Posterior vena cava (tissue), 2 donors: ENCODE measurements at places on chromosomes 12 and 14. TPM values are rescaled to one million over a fixed set of nuclear protein-coding genes. Genes with fewer than 3 reads are reported as not detected.

The MUCL1 gene
- total RNA-seq: not detected

The CCDC184 gene
- total RNA-seq: 0.74 TPM

The FBXO33 gene
- total RNA-seq: 8.9 TPM

The IFT81 gene
- total RNA-seq: 15.0 TPM

The TAS2R20 gene
- total RNA-seq: 4.3 TPM

The TRPV4 gene
- 2.0 TPM for total RNA-seq

The KRT74 gene
- not detected for total RNA-seq

The KCNJ8 gene
- total RNA-seq: 32.0 TPM

The GRIN2B gene
- 0.05 TPM for total RNA-seq

GRCh38 chr14:51917193-51917592 is 56.8 kb downstream of the GNG2 start:
- DNase-seq: no peak

DNA sequence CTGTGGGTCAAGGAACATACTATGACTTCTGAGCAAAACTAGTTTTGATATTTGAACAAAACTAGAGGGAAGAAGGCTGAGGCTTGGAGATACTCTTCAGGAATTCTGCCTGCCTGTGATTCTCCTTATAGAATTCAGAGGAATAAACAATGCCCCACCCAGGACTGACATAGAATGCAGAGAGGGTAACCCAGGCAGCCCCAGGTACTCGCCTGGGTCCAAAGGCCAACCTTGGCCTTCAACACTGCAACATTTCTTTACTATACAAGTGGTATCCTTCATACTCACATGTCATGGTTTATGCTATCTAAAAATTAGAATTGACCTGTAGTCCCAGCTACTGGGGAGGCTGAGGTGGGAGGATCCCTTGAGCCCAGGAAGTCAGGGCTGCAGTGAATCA is 217.0 kb upstream of the FOXN3 start:
- DNase-seq: no peak

DNA sequence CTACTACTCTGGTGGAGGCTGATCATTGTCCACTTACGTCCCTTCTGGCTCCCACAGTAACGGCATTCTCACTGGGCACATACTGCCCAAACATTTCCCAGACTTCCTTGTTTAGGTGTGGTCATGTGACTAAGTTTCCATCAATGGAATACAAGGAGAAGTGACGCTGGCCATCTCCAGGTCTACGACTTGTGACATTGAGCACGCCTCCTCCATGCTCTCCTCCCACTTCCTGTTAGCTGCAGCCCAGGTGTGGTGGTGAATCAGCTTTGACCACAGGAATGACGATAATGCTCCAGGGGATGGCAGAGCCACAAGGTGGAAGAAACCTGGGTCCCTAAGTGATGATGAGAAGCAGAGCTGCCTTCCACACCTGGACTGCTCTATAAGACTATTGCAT is 6.0 kb upstream of the SLC24A4 start:
- DNase-seq: peak; percentile 34

GRCh38 chr12:130126023-130126432 is 36.2 kb upstream of the FZD10 start:
- DNase-seq: peak; percentile 85

- no peak for DNase-seq
Observed at GRCh38 chr14:61346221-61346620, 24.8 kb downstream of the PRKCH start.

DNA sequence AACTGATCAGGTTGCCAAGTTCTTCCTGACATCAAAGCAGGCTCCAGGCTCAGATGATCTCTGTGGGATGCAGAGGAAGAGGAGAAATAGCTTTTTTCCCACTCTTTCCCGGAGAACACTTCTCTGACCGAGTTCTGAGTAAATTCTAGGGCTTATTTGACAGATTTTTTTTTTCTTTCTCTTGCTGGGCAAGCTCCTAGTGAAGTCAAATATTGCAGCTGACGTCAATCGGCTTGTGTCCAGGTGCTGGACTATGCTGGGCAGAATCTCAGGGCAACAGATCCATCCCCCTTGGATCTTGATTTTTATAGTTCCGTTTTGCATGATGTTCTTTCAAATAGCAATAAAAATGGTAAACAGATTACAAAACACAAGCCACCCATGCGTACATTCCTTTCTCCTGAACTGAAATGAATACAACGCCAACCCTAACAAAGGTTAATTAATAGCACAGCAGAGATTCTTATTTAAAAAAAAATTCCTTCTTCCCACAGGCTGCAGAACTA is 182.2 kb downstream of the NOVA1 start:
- no peak for DNase-seq

DNA sequence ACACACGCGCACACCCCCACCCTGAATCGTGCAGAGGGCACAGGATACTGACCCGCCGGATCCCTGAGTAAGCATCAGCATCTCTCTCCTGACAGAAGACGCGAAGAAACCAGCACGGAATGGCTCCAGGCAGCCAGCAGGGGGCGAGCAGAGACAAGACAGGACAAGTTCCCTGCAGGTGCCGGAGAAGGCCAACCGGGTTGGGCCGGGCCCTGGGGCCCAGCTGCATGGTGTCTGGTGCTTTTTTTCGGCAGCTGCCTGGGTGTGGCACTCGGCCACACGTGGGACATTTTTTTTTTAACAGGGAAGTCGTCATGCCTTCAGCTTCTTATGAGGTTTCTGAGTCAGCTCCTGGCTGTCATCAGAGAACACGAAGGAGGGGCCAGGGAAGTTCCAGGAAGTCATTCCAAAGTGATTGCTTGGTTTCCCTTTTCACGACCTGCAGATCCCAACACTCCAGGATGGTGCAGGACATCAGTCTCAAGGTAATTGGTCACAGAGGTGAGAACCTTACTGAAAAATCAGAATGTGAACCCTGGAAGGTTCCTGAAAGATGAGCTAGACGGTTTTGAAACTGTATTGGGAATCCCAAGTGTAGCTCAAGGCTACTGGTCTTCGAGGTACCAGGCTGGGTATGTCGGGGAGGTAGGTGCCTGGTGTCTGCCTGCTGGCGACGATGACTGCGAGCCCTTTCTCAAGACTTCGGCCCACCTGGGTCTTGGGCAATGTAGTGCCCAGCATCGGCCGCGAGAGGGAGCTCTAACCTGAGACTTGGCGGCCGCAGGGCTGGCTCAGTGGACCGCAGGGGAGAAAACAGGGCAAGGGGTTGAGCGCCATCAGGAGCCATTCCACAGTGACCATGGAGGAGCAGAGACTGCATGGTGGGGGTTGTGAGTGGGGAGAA is 190.8 kb upstream of the PRMT8 start:
- peak; percentile 96 for DNase-seq

DNA sequence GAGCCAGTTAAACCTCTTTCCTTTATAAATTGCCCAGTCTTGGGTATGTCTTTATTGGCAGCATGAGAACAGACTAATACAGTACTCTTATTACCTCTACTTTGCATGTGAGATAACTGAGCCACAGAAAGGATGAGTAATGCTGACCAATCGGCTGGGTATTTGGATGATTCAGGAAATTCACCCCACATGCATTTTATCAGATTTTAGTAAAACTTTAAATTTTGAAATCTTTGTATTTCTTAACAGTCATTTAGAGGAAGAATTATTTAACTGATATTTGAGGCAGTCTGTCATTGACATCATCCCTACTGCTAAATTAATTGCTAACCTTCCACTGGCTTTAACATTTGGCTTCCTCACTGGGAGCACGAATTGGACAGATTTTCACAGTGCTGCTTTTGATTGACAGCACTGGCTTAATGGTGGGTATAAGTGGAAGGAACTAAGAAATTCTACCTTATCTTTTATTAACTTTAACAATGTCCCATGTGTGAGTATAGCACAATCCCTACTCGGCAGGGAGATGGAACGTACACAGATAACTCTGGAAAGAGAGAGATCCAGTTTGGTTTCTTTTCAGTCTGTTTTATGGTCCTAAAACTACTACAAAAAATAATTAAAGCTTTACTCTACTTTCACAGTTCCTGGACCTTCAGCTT is 261.0 kb downstream of the DACT1 start:
- no peak for DNase-seq

DNA sequence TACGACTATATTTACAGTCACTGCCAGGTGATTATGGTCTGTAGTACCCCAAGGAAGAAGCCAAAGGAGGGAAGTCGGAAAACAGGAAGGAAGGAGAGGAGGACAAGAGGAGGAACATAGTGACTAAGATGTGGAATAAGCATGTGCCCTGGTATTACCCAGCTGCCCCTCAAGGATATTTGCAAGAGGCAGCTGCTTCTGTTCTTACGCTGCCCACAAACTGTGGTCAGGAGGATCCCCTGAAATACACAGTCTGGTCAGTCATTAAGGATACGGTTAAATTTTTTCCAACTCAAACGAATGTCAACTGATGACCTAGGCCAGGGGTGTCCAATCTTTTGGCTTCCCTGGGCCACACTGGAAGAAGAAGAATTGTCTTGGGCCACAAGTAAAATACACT is 126.5 kb downstream of the CMAS start:
- DNase-seq: no peak

DNA sequence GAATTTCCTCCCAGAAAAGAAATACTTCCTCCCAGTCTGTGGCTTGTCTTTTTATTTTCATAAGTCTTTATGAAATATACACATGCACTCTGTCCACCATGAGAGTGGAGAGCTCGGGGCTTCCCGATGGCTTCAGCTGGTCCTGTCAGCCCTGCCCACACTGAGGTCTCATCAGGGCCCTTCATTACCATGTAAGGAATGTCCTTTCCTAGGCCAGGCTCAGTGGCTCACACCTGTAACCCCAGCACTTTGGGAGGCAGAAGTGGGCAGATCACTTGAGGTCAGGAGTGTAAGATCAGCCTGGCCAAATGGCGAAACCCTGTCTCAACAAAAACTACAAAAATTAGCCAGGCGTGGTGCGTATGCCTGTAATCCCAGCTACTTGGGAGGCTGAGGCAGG is 77.0 kb downstream of the CPSF2 start:
- no peak for DNase-seq

DNA sequence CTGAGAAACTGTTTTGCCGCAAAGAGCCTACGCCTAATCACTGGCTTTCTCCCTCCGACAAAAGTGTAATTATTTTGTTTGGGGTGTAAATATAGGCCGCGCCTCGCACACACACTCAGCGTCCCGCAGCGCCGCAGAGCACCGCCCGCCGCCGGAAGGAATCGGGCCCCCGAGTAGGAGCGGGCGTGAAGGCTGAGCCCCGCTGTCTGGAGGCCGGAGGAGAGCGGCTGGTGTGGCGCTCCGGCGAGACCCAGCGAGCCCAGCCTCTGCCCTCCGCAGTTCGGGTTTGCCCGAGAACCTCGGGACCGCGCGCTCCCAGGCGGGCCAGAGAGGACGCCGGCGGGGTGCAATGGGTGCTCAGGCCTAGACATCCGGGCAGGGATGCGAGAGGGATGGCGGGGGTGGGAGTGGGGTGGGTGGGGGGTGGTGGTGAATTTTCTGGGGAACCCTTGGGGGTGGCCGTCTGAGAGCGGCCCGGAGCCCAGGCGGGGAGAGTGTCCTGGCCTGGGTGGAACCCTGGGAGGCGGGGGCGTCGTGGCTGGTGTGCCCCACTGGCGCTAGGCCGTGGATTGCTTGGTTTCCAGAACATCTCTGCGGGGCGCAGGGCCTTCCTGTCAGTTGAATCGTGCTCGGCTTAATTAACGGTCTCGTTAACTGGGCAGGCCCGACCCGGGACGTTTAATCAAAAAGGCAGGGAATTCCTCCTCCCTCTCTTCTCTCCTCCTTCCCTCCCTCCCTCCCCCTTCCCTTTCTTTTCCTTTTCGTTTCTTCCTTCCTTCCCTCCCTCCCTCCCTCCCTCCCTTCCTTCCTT is 4.7 kb upstream of the LHX5 start:
- DNase-seq: no peak

DNA sequence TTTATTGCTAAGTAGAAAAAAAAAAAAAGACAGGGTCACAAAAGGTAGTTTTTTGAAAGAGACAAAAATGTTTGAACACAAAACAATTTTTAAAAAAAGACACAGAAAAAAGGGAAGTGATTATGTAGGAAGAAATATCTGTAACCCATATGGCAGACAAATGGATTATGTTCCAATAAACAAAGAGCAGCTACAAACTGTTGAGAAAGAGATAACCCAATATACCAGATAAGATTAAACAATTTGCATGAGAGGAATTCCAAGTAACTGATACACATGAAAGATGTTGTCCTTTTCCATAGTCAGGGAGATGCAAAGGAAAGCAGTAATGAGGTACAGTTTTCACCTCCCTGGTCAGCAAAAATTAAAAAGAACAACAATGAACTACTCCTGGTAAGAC is 44.9 kb downstream of the PTPRR start:
- no peak for DNase-seq

- no peak for DNase-seq
Observed at GRCh38 chr12:100733817-100734593, 60.6 kb upstream of the ANO4 start.

DNA sequence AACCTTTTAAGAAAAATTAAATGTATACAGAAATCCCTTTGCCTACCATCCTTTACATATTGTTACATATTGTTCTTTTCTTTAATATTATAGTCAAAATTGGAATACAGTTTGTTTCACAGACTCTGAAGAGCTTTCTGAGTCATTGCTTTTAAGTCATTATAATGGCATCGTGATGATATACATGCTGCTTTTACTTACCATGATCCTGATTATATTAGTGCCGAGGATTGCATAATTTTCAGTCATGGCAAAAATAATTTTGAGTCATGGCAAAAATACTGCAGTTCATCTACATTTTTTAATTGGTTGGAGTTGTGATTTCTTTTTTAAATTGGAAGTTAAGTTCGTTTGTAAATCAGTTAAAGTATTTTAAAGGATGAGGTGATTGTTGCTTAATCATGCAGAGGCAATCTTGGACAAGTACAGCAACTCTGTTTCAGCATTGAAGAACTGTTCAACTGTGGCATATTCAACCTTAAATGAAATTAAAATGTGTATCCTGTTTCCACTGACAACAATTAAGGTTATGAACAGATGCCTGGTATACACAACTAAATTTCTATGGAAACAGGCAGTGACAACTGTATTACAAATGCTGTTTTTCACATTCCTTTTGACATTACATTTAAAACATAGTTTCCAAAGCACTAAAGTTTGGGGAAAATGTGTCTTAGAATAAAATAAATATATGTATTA is 142.3 kb downstream of the PCNX1 start:
- DNase-seq: no peak

DNA sequence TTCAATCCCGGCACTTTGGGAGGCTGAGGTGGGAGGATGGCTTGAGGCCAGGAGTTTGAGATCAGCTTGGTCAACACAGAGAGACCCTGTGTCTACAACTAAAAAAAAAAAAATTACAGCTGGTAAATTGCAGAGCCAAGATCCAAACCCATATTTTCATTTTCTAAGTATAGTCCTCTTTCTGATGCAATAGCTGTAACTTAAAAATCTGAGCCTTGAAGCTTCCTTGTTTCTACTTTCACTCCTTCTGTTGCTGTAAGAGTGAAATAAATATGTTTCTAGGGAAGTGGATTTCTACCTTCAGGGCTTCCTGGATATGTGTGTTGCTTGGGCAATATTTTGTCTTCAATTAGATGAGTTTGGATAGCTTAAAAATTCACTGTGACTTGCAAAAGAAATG is 42.0 kb upstream of the PRICKLE1 start:
- no peak for DNase-seq

GRCh38 chr12:126676434-126676833 is 1590.5 kb upstream of the TMEM132C start:
- DNase-seq: no peak
